Calu3 (cell line): ENCODE measurements at places on chromosomes 4 and X. TPM values are rescaled to one million over a fixed set of nuclear protein-coding genes. Genes with fewer than 3 reads are reported as not detected.

HPGDS gene
- not detected in 2 replicates for total RNA-seq

DNA sequence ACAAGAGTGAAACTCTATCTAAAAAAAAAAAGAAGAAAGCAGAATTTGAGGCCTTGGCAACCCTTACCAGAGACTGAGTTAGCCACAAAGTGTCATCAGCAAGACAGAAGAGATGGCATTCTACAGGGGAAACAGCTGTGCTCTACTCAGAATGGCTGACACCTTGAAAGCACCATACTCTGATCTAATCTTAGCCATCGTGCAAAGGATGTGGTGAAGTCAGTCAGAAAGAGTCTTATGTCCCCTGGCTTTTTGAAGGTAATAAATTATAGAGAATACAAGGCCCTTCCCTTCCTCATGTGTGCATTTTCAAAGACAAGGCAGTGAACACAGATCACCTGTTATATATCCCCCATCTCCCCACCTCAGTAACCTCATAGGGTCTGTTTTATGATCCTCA is 13.2 kb downstream of the CLNK start:
- H3K27me3 ChIP-seq: peaks cover 18% of the 10 kb centered on the region
- H3K4me1 ChIP-seq: no peaks in the 10 kb centered on the region
- no peak for DNase-seq
- no peak overlapping the region for H3K4me3 ChIP-seq
- no peak overlapping the region for H3K27ac ChIP-seq

DNA sequence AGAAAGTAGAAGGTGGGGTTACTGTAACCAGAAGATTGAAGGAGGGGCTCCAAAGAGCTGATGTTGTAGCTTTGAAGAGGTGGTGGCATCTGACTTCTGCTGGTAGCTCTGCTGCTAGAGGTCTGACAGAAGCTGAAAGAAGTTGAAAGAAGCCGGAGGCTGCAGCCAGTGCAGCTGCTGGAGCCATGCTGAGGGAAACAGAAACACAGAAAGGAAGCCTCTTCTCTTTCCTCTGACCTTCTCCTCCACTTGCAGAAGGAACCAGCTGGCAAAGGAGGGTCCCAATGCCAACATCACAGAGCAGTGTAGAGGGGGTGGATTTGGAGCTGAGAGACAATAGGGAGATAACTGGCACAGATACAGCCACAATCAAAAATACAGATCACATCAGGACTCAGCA is 89.3 kb upstream of the HHIP start:
- no peak for DNase-seq
- no peaks in the 10 kb centered on the region for H3K27me3 ChIP-seq
- H3K4me1 ChIP-seq: peaks cover 16% of the 10 kb centered on the region
- no peak overlapping the region for H3K4me3 ChIP-seq
- no peak overlapping the region for H3K27ac ChIP-seq
- no peaks in the 10 kb centered on the region for H3K36me3 ChIP-seq

PDGFRA gene
- total RNA-seq: not detected in 2 replicates

DNA sequence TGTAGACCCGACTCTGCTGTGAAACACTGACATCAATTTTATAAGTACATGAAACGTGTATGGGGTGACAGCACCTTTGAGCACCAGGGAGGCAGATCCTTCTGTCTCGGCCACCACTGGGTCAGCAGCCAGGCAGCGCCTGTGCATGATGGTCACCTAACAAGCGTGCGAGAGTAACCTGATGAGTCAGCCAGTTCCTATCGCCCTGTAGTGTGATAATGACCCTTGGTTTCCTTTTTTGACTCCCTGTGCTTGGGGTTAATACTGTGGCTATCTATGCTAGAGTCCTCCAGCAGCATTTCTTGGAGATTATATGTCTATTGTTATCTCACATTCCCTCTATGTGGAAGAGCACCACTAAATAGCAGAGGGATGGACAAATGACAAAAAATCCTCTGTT is 101.6 kb downstream of the NPNT start:
- no peaks in the 10 kb centered on the region for H3K27me3 ChIP-seq
- peaks cover 31% of the 10 kb centered on the region for H3K4me1 ChIP-seq
- peak; percentile 15 for DNase-seq
- H3K4me3 ChIP-seq: peak overlapping the region; percentile 1
- no peak overlapping the region for H3K27ac ChIP-seq

DUX4 gene
- total RNA-seq: not detected in 2 replicates

GRCh38 chr4:145058256-145058655 is 39.7 kb downstream of the ANAPC10 start:
- no peak overlapping the region for H3K4me3 ChIP-seq
- no peaks in the 10 kb centered on the region for H3K27me3 ChIP-seq
- H3K4me1 ChIP-seq: no peaks in the 10 kb centered on the region
- no peak for DNase-seq
- H3K27ac ChIP-seq: no peak overlapping the region

DNA sequence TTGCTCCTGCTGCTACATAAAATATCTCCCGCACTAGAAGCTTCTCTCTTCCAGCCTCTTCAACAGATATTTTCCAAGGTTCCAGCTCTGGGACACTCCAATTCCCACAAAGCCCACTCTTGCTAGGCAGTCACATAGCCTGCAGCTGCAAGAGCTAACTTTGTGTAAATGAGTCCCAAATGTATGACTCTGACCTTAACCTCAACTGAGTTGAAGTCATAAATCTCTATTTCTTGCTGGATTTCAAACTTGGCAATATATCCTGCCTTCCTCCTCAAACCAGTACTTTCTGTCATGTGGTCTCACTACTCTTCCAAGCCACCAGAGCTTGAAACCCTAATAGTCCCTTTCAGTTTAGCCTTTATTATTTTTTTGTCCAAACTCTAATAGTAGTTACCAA is 315.4 kb upstream of the GRIA3 start:
- no peaks in the 10 kb centered on the region for H3K36me3 ChIP-seq
- H3K4me1 ChIP-seq: peaks cover 7% of the 10 kb centered on the region
- DNase-seq: no peak
- H3K4me3 ChIP-seq: no peak overlapping the region
- peak overlapping the region; percentile 17 for H3K27ac ChIP-seq

DNA sequence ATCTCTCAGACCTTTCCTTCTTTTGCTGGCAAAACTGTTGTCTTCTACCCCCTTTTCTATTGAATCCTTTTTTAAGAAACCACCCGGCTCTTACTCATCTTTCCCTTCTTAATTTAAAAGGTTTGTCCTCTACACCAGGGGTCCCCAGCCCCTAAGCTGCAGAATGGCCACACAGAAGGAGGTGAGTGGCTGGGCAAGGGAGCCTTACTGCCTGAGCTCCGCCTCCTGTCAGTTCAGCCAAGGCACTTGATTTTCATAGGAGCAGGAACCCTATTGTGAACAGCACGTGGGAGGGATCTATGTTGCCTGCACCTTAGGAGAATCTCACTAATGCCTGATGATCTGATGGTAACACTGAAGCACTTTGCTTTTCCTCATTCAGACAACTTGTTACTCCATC is 726.3 kb upstream of the INTU start:
- no peaks in the 10 kb centered on the region for H3K36me3 ChIP-seq
- H3K4me3 ChIP-seq: no peak overlapping the region
- H3K4me1 ChIP-seq: no peaks in the 10 kb centered on the region
- no peaks in the 10 kb centered on the region for H3K27me3 ChIP-seq
- H3K27ac ChIP-seq: no peak overlapping the region

- H3K4me3 ChIP-seq: no peak overlapping the region
- peaks cover 2% of the 10 kb centered on the region for H3K4me1 ChIP-seq
These were observed 117.0 kb downstream of the CBLL2 start for GRCh38 chrX:22389556-22390179.

SEC31A gene
- total RNA-seq: 106 and 108 TPM in 2 replicates

DNA sequence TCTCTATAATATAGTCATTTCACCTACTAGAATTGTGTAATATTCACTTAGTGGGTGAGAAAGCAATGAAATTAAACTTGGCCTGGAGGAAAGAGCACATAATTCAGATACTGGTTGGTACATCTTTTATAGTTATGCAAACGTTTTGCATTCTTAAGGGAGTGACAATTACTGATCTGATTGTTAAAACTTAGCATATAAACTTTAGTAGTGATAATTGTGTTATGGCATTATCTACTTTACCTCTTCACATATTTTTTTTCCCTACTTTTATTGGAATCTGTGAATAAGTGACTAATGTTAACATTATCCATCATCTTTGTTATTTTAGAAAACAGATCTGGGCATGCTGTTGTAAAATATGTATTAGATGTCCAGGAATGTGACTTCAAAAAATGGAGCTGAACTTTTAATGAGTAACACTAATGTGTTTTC is 217.4 kb upstream of the GIMD1 start:
- no peaks in the 10 kb centered on the region for H3K27me3 ChIP-seq
- H3K4me1 ChIP-seq: peaks cover 22% of the 10 kb centered on the region
- H3K36me3 ChIP-seq: no peaks in the 10 kb centered on the region
- no peak overlapping the region for H3K27ac ChIP-seq

- H3K4me3 ChIP-seq: no peak overlapping the region
- no peaks in the 10 kb centered on the region for H3K4me1 ChIP-seq
- H3K36me3 ChIP-seq: no peaks in the 10 kb centered on the region
These were observed 94.6 kb downstream of the RLIM start for GRCh38 chrX:74519870-74520269.

SLC7A11 gene
- total RNA-seq: 37.7 and 49.4 TPM in 2 replicates

CT45A1 gene
- not detected in 2 replicates for total RNA-seq

- no peak for DNase-seq
- H3K27ac ChIP-seq: no peak overlapping the region
- H3K4me3 ChIP-seq: no peak overlapping the region
- no peaks in the 10 kb centered on the region for H3K27me3 ChIP-seq
These were observed 53.8 kb upstream of the ATXN3L start for GRCh38 chrX:13373431-13374187.

GRCh38 chr4:37748485-37748884 is 62.3 kb upstream of the RELL1 start:
- no peaks in the 10 kb centered on the region for H3K36me3 ChIP-seq
- no peak overlapping the region for H3K4me3 ChIP-seq
- H3K4me1 ChIP-seq: no peaks in the 10 kb centered on the region
- DNase-seq: no peak
- no peak overlapping the region for H3K27ac ChIP-seq

- H3K36me3 ChIP-seq: no peaks in the 10 kb centered on the region
- no peak for DNase-seq
- no peak overlapping the region for H3K4me3 ChIP-seq
These were observed 31.9 kb downstream of the REPS2 start for GRCh38 chrX:16978193-16978984.

FAM9B gene
- total RNA-seq: 0.40 and 0.69 TPM in 2 replicates

GRCh38 chr4:141913928-141914327 is 277.5 kb downstream of the IL15 start:
- no peaks in the 10 kb centered on the region for H3K27me3 ChIP-seq
- H3K4me1 ChIP-seq: no peaks in the 10 kb centered on the region
- H3K36me3 ChIP-seq: no peaks in the 10 kb centered on the region
- DNase-seq: no peak
